ENCODE measurements at places on chromosomes 11 and 22.

GRCh38 chr22:28279888-28280287 lies 360.8 kb upstream of the PITPNB start:
- no peak for DNase-seq

- DNase-seq = no peak
Measured at GRCh38 chr22:31269892-31270579, 22.3 kb downstream of the PIK3IP1 start.

DNA sequence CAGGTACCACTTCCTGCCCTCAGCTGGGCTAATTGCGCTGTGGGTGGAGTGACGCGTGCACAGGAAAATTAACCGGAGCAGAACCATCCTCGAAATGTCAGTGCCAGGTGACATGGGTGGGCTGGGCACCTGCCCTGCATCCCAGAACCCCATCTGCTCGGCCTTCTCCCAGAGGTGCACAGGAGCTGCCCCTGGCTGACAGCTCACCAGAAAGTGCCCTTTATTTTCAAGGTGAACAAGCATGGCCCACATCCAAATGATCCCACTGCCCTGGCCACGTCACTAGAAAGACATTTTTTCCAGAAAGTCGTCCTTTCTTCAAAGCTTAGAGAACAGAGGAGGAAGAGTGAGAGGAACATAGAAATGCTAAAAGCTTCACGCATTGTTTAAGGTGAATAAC lies 4.1 kb upstream of the ELFN2 start:
- DNase-seq = no peak

GRCh38 chr11:95363708-95364107 lies 132.7 kb upstream of the SESN3 start:
- DNase-seq = no peak
